Fibroblast of skin of right quadriceps (primary cell): ENCODE measurements at places on chromosomes 3 and 15.

GRCh38 chr3:152385761-152386160 is 117.0 kb downstream of the MBNL1 start:
- DNase-seq: peak; percentile 77

- no peak for DNase-seq
Measured at GRCh38 chr15:69513450-69513960, 60.9 kb downstream of the RPLP1 start.

DNA sequence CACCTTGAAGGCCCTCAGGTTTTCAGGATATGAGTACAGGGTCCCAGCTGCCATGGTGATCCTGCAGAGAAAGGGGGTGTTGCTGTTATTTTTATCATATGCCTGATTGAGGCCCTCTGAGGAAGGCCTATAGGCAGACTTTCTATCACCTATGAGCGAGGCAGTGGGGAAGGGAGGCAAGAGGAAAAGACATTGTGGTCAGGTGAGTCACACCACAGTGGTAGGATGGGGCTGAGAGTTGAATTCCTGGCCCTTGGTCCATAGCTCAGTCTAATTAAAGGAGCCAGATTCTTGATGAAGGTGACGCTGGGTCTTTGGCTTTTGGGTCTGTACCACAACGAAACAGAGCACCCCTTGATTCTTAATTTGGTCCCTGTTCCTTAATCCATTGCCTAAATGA is 72.7 kb downstream of the ZNF621 start:
- peak; percentile 44 for DNase-seq

DNA sequence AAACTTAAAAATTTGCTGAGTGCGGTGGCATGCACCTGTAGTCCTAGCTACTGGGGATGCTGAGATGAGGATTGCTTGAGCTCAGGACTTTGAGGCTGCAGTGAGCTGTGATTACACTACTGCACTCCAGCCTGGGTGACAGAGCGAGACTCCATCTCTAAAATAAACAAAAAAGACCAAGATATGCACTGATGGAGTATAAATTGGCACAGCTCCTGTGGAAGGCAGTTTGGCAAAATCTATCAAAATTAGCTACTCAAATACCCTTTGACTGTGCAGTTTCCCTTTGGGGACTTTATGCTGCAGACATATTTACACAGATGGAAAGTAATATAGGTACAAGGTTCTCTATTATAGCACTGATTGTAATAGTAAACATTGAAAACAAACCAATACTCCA is 18.1 kb upstream of the U2SURP start:
- no peak for DNase-seq

GRCh38 chr15:49255966-49256759 is 86.1 kb downstream of the GALK2 start:
- no peak for DNase-seq

- no peak for DNase-seq
Measured at GRCh38 chr3:9779721-9780457, 10.1 kb upstream of the CAMK1 start.

DNA sequence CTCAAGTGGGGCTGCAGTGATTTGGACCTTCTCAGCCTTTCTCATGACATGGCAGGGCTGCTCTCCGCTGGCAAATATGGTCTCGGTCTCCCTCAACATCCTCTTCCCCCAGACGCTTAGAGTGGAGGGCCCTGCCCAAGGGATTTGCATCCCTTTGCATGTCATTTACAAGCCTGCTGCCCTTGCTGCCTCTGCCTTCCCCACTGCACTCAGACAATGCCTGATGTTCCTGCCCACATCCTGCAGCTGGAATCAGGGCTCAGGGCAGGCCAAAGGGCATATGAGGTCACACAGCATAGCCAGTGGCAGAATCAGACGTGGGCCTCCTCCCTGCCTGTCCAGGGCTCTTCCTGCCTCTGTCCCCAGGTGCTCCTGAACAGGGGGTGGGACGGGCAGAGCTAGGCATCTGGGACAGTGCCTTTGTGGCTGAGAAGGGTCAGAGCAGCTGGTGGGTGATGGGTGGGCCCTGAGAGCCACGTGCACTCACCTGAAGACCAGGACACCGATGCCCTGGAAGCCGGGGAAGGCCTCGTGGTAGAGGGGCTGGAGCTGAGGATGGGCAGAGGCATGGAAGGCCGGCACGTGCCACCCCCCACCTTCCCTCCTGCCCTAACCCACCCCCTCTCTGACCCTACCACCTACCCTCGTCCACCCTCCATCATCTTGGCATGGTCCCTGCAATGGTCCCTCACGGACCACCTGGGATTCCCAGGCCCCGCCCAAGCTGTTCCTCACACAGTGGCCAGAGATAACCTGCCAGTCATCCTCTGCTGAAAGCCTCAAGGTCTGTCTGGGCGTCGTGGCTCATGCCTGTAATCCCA is 27.4 kb upstream of the GOLGA6C start:
- DNase-seq: no peak

- no peak for DNase-seq
Measured at GRCh38 chr3:108114423-108115065, 23.7 kb upstream of the CD47 start.

DNA sequence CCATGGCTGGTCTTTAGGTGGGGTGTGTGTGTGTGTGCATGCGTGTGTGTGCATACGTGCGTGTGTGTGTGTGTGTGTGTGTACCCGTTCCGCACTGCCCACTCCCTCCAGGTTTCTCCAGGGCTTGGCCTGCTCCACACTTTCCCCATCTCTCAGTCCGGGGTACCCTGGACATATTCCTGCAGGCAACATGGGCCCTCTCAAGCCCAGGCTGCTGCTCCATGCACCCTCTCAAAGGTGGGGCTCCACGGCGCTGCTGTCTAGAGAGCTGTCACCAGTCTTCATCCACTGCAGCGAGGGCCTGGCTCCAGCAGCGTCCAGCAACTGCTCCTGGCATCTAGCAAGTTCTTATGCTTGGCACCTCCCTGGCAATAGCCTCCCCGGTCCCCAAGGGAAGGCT is 86.1 kb downstream of the ATP10A start:
- no peak for DNase-seq

- no peak for DNase-seq
Measured at GRCh38 chr3:105030211-105030610, 336.5 kb upstream of the ALCAM start.

GRCh38 chr15:93835344-93835743 is 396.0 kb upstream of the MCTP2 start:
- DNase-seq: no peak

GRCh38 chr3:170961616-170962400 is 53.4 kb upstream of the EIF5A2 start:
- peak; percentile 56 for DNase-seq

DNA sequence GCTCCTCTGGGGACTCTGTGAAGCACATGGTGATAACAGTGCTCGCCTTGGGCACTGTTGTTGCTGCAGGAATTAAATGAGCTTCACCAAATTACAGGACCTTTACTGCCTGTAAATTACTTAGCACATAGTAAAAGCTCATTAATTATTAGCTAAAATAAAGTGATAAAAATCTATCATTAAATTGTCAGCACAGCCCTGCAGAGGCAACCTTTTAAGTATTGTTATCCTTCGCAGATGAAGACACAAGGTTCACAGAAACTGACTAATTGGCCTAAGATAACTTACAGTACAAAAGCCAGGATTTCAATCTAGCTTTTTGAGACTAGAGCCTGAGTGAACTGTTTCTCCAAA is 96.0 kb downstream of the ST6GAL1 start:
- DNase-seq: no peak

DNA sequence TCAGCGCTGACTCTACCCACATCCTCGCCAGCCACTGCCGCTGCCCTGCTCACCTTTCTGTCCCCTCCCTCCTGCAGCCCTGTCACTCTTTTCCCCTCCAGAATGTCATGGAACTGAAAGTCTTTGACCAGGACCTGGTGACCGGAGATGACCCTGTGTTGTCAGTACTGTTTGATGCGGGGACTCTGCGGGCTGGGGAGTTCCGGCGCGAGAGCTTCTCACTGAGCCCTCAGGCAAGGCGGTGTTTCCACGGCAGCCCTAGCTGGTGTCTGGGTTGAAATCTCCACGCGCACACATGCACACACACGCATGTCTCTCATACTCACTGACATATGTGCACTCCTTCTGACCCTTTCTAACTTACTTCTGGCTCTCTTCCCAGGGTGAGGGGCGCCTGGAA is 2.0 kb downstream of the PLA2G4B start:
- no peak for DNase-seq

DNA sequence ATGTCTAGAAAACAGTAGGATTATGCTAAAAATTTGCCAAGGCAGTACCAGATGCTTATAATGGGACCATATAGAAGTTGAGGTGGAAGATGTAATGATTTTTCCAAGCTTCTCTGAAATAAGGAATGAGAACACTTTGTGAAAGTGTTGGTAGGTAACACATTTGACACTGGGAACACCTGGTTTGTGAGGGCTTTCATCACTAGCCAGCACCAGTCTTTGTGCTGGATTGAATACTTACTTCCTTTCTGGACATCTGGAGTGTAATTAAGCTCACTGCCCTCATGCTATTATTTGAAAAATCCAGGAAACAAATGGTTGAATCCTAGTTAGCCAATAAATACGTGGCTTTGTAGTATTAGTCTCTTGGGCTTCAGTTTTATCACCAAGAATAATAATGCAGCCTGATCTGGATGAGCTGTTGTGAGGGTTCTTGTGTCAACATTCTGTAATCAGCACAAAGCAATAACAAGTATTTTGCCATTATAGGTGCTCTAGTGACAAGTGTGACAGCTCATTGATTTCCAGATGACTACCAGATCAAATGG is 12.9 kb downstream of the CCDC80 start:
- no peak for DNase-seq

DNA sequence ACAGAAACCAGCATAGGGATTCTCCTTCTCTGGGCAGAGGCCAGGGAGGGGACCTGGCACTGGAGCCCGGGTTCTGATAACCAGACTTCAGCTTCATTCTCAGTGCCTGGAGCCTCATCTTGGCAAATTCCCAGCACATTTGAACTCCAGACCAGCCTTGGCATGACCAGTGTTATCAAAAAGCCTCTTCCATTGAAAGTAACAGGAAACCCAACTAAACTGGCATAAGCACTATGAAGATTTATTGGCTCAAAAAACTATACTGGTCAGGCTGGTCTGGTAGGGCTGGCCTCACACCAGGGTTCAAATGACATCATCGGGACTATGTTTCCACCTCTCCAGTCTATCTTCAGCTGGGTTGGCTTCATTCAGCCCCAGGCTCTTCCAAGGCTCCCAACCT is 48.1 kb upstream of the THUMPD3 start:
- DNase-seq: no peak

GRCh38 chr3:123067689-123068600 is 1.1 kb downstream of the PDIA5 start:
- peak; percentile 55 for DNase-seq

GRCh38 chr15:51799282-51800252 is 29.9 kb upstream of the TMOD3 start:
- DNase-seq: no peak

- DNase-seq: no peak
Measured at GRCh38 chr3:4501437-4501836, 8.3 kb downstream of the ITPR1 start.

- no peak for DNase-seq
Measured at GRCh38 chr3:27024493-27024892, 344.7 kb downstream of the NEK10 start.

DNA sequence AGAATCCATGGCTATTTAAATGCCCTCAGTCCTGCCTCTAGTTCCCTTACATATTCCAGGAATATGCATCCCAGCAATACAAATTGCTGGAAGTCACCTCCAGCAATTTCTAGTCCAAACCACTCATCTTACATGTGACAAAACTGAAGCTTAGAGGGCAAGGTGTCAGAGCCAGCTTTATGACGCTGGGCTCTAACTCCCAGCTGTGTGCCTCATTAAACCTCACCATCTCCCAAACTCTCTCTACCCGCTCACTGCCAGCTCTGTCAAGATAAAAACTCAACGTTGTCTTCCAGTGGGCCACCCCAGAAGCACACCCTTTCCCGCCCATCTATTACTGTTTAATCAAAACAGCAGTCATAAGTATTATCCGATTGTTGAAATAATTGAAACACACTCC is 7.9 kb downstream of the TNIK start:
- DNase-seq: no peak

GRCh38 chr3:129947538-129948240 is 26.8 kb upstream of the TRH start:
- no peak for DNase-seq

DNA sequence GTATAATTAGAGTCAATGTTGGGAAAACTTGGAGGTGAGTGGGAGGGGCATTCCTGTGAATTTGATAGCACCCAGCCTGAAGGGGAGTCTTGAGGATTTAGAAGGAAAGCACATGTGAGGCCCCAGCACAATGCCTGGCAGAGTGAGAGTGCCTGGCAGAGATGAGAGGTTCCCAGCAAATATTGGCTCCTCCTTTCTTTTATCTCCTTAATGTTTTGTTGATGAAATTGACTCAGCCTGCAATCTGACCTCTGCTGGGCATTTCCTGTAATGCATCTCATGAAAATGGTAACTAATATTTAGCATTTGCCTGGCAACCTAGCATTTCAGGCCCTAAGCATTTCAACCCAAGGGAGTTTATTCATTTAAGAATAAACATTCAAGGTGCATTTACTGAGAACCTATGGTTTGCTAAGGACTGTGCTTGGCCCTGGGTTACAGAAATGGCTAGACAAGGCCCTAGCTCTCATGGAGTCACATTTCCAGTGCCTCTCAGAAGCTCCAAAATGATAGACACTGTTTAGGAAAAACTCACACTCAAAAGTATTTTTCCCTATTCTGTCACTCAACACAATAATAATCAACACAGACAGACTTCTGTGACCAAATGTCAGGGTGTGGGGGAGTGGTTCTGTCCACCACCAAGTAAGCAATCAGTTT is 19.0 kb downstream of the PDHB start:
- peak; percentile 66 for DNase-seq

- DNase-seq: no peak
Measured at GRCh38 chr3:139173372-139174108, 128.8 kb upstream of the PRR23C start.

DNA sequence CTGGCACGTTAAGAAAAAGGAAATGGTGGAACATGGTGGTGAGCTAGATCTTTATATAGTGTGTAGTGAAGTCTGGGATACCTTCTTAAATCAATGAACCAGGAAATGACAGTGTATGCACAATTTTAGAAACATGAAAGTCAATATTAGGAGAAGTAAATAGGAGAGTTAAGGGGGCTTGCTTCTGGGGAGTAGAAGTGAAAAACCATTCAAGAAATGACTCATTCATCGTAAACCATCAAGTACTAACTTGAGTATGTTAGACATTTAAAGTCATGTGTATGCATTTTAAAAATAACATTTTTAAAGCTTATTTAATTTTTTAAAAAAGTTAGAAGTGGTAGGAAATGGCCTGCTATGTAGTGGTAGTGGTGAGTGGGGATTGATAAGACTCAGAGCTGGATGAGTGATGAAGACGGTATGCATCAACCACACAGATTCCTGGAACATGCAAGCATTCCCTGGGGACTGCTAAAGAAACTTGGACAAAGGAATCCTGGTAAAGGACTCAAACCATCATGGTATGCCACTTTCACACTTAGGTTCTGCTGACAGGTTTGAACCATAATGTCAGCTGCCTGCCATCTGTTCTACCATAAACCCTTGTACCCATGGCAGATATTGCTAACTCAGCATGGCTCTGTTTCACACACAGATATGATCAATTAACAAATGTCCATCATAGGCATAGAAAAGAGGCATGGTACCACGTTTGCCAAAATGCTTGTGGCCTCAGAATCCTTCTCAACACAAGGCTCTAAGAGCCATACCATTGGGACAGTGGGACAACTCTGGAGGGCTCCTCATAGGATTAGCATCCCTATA is 28.9 kb upstream of the MITF start:
- peak; percentile 88 for DNase-seq
